Activated CD8-positive, alpha-beta T cell treated with anti-CD3 and anti-CD28 coated beads for 36 hours (primary cell): ENCODE measurements at places on chromosomes 3 and 15.

DNA sequence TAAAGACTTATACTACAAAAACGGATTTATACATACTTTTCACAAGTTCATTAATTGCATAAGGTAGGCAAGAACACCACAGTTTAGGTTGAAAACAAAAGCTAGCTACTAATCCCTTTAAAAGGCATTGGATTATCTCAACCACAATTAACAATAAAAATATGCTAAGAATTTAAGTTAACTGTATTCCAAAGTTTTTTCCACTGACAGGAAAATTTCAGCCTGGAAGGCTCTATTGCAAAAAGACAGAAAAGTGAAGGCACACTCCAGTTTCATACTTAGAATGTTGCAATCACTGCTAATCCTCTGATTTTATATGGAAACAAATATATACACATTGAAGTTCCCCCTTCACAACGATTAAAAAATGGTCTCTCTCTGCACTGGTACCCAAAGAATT lies 71.5 kb downstream of the TJP1 start:
- no peak for DNase-seq

- DNase-seq: no peak
Observed at GRCh38 chr3:4895838-4896237, 83.4 kb upstream of the BHLHE40 start.

DNA sequence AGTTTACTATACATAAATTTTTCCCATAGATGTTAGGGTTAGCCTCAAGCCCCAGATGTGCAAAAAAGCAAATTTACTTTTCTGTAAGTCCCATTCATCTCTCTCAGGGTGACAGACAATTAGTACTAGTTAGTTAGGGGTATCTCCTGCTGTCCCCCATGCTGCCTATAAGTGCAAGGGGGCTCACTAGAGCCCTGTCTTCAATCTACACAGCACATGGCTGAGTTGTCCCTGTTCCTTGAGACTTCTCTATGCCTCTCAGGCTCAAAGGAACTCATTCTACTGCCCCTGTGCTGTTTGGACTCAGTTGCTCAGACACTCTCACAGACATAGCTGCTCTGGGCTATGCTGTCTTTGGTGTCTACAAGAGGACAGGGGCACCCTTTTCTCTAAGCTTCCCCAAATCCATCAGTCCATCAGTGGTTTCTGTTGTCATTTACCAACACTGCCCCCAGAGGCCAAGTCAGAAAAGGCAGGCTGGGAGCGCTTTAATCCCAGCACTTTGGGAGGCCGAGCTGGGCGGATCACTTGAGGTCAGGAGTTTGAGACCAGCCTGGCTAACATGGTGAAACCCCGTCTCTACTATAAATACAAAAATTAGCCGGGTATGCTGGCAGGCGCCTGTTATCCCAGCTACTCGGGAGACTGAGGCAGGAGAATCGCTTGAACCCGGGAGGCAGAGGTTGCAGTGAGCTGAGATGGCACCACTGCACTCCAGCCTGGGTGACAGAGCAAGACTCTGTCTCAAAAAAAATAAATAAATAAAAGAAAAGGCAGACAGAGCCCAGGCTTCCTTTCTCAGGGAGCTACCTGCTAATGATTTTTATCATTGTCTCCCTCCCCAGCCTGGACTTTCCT lies 31.4 kb upstream of the PRTG start:
- peak; percentile 61 for DNase-seq

- no peak for DNase-seq
Observed at GRCh38 chr15:39628546-39629257, 47.8 kb downstream of the THBS1 start.

DNA sequence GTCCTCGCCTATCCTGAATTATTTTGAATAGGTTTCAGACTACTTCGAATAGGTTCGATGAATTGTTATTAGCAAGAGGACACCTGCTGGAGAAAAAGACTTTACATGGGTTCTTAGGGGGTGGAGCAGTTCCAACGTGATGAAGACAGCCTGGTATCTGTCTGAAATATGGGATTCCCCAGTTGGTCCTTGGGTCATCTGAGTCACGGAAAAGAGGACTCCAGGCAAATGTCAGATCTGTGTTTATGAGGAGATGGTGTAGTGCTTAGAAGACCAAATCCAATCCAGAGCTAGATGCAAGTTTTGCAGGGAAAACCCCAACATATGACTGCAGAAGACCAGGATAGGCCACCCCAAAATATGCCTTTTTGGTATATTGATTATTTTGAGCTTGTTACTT lies 98.9 kb upstream of the IGSF10 start:
- no peak for DNase-seq

DNA sequence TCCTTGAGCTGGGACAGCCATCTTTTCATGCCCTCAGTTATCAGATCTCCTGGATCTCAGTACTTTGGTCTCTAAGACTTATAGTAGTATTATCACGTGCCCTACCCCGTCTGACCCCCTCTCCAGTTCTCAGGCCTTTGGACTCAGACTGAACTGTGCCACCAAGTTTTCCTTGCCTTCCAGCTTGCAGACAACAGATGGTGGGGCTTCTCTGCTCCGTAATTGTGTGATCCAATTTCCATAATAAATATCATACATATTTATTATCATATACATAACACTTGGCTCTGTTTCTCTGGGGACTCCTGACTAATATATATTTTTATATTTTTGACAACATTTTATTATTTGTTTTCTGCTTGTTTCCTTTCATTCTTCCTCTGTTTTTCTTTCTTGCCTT lies 458.8 kb upstream of the SEMA6D start:
- DNase-seq: no peak

- DNase-seq: no peak
Observed at GRCh38 chr3:78165876-78166275, 1126.0 kb downstream of the ROBO2 start.
